Stimulated activated CD4-positive, alpha-beta T cell treated with anti-CD3 and anti-CD28 coated beads, Interleukin-2, amount 100 ng/mL, for 24 hours (primary cell): ENCODE measurements at places on chromosomes 2 and 18.
A peak's percentile ranks its signal among the peaks of the same experiment; 100 is the strongest.

GRCh38 chr2:81266106-81266505 lies 961.6 kb upstream of the LRRTM1 start:
- no peak for DNase-seq

DNA sequence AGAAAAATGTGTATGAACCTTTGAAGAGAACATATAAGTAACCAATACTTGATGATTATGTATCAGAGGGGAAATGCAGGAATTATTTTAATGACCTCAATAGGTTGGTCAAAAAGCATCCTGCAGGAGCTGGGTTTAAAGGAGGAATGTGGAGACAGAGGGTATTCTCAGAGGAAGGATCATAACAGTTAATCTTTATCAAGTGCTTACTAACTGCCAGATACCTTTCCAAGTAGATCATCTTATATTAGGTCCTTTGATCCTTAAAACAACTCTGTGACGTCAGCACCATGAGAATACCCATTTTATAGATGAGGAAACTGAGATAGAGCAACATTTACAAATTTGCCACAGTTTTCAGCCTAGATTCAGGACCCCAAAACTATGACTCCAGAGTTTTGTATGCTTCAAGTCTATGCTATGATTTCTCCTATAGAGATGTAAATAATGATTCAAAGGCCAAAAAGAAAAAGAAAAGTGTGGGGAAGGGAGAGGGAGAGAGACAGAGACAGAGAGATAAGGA lies 3.0 kb downstream of the RFTN2 start:
- DNase-seq, result no peak

- DNase-seq, result no peak
These were observed 24.6 kb upstream of the SCG2 start for GRCh38 chr2:223626716-223627115.

DNA sequence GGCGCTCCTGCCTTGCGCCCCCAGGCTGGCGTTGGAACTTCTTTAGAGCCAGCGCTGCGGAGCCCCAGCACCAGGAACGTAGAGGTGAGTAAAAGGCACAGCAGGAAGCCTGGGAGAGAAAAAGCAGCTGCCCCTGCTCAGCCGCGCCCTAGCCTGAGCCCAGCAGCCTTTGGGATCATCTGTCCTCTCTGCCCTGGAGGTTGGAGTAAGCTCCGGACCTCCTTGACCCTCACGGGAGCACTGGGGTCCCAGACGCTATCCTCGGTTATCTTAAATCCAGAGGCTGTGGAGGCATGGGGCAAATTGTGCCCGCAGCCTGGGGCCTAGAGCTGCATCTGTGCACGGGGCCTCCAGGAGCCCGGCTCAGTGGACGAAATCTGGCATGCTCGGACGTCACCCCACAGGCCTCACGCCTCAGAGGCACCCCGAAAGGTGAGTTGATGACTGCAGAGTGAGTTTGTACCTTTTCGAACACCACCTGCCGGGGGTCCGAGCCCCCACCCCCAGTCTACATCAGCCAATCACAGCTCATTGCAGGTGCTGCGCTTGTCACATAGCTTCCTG lies 1.6 kb upstream of the SLC66A2 start:
- no peak for DNase-seq

DNA sequence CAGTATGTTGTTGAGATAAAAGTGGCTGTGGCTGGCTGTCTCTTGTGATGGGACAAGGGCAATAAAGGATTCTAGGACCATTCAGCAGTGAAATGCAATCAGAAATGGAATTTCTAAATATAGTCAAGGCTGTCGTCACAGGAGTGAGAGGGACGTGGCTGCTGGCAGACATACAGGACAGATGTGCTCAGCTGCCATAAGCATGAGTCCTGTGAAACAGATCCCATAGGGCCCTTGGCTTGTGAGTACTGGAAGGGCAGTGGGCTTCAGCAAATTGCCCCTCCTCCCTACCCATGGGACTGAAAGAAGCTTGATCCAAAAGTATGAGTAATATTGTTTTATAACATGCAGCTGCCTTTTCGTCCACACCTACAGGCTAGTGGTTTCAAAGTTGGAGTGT lies 4.2 kb upstream of the CNNM3 start:
- DNase-seq, result no peak

DNA sequence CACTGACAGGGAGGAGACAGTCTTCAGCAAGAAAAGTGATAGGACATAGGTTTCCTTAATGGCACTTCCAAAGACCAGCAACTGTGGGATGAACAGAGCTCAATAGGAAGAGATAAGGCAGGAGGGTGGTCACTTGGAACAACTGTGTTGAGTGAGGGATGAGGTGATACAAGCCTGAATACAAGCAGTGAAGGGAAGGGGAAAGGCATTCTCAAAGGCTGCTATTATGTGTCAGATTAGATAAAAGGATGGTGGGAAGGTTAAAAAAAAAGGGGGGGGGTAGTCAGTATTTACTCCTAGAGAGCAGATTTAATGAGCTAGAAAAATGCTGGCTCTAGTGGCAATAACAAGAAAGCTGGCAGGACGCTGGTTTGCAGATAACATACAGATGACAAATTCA lies 25.7 kb downstream of the CCBE1 start:
- no peak for DNase-seq

GRCh38 chr2:130912471-130912870 lies 75.8 kb downstream of the ARHGEF4 start:
- DNase-seq, result no peak

DNA sequence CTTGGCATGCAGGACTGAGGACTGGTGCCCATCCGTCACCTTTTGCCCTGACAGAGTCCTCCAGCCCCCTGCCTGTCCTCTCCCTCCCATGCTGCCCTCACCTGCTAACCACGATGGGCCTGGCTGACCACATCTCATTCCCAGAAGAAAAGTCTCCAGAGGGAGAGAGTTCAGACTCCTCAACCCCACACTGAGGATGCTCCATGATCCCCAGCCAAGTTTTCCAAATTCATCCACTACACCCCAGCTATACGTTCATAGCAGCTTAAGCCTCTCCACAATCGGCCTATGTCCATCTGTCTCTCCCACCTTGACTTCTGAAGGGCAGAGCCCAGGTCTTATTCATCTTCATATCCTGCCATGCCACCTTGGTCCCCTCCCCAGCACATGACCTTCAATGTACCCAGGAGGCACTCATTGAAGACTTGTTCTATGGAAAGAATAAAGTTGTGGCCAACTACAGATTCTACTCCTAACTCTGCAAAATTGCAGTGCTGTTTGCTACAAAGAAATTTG lies 115.6 kb upstream of the ID2 start:
- peak; percentile 11 for DNase-seq

GRCh38 chr2:75788902-75789301 lies 78.2 kb upstream of the GCFC2 start:
- no peak for DNase-seq

GRCh38 chr2:196234672-196235071 lies 63.3 kb upstream of the STK17B start:
- DNase-seq, result peak; percentile 68

GRCh38 chr2:203328760-203329540 lies 756 bp downstream of the ABI2 start:
- DNase-seq, result peak; percentile 71

DNA sequence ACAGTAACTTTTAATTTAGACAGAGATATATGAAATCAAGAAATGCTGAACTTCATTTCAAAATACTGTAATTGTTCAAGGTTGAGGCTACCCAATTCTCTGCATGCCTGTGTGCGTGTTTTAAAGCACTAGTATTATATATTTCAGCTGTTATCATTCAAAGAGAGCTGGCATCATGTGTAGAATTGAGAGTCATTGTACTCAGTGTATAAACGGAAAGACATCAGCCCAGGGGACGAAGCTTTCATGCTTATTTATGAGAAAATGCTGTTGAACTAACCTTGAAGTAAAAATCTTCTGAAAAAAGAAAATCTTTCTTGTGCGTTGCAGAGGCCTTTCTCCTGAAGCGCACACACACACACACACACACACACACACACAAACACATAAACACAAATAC lies 48.4 kb downstream of the MYCN start:
- DNase-seq, result no peak

DNA sequence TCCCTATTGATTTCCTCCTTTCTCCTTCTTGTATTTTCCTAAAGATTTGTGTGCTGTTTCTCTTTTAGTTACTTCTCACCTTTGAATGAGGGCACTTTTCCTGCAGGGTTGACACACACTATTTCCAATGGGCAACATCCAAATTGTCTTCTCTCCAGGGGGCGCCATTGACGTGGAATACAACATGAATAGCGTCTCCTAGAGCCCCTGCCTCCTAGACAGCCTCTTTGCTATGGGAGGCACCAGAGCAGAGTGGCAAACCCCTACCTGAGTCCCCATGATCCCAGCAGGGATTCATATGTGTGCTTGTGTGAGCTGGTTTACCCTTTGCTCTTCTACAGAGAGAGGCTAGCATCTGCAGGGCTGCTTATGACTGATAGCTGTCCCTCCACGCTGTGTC lies 61.3 kb upstream of the ITSN2 start:
- peak; percentile 70 for DNase-seq

DNA sequence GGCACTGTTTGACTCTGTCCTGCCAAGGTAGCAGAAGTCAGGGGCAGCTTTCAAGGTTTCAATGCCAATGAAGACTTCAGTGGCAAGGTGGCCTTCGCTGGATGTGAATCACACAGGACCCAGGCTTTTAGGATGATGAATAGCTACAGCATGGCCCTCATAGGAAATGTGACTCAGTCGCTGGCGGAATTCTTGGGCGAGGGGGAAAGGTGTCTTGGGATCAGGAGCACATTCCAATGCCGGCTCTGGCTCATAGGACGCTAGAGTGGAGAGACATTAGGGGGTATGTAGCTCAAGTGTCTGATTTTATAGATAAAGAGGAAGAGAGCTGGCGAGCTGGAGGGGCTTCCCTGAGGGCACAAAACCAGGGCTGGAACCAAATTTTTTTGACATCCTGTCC lies 68.6 kb downstream of the SMIM21 start:
- no peak for DNase-seq

DNA sequence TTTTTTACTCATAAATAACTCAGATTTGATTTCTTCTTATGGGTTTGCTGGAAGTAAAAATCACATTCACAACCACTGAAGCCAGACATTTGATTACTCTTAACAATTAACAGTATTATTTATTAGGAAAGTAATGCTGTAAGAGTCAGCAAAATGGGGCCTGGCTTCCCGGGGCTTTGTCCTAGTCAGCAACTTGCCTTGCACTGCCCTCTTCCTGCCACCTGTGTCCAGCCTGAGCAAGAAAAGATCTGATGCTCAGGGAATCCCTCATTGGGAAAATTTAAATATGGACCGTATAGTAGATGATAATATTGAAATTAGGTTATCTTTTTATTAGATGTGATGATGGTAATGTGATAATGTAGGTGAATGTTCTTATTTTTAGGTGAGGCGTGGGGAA lies 30.8 kb upstream of the ACYP2 start:
- DNase-seq, result no peak

DNA sequence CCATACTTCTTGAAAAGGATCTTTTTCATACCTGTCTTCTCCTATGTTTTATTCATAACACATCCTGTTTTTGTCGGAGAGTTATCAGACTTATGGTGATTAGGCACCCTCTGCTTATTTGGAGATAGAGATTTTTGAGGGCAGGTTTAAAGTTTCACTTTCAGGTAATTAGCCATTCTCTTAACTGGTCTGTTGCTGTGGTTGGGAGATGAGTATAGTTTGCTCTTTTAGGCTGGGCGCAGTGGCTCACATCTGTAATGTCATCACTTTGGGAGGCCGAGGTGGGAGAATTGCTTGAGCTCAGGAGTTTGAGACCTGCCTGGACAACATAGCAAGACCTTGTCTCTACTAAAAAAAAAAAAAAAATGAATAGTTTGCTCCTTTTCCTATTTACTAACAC lies 25.3 kb downstream of the SFTPB start:
- peak; percentile 10 for DNase-seq

- no peak for DNase-seq
These were observed 28.2 kb downstream of the TSPYL6 start for GRCh38 chr2:54227798-54228197.

DNA sequence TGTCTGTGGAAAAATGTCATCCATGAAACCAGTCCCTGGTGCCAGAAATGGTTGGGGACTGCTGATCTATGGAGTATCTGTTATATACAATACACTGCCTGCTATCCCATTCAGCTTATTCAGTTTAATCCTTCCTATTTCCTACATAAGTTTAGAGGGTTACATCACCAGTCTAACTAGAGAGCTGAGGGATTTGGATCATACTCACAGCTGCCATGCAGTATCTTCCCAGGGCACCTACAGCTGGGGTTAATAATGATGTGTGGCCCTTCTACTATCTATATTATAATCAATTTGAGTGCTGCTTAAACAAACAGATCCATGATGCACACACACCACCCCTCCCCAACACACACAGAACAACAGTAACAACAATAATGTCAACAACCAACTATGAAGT lies 524.0 kb downstream of the LRRTM4 start:
- no peak for DNase-seq

DNA sequence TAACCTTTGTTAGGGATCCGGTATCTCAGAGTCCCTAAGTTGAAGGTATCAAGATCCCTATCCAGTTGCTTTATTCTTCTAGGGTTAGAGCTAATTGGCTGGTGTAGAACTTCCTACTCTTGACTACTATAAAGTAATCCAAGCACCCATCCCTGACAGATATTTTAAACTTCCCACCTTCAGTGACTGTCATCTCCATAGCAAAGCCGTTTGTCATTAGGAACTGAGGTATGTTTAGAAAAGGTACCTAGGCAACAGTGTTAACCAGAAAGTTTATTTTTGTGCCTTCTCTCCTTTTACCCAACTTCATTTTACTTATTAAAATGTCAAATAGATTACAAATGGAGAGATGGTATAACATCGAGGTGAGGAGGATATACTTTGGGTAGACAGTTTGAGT lies 4.5 kb downstream of the FAM117B start:
- DNase-seq, result no peak

- DNase-seq, result no peak
These were observed 34.6 kb upstream of the B3GNT7 start for GRCh38 chr2:231360881-231361371.

GRCh38 chr2:70946832-70947442 lies 11.2 kb downstream of the ATP6V1B1 start:
- DNase-seq, result peak; percentile 62
